ENCODE measurements at places on chromosomes 4 and X.

DNA sequence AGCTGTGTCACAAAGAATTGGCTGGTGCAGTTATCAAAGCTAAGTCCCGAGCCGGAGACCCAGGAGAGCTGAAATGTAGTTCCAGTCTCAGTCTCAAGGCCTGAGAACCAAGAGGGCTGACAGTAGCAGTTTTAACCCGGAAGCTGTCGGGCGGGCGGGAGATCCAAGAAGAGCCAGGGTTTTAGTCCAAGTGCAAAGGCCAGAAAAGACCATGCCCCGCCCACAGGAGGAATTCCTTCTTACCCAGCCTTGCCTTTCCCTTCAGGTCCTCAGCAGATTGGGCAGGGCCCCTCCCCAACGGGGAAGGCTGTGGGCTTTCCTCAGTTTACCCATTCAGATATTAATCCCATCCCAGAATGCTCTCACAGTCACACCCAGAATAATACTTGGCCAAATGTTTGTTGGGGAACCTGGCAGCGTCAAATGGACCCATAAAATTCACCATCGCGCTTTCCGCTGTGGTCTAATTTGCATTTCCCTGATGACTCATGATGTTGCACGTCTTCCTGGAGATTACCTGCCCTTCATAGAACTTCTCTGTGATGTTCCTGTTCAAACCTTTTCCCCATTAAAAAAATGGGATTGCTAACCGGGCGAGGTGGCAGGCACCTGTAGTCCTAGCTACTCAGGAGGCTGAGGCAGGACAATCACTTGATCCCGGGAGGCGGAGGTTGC, 16.2 kb downstream of the MAEA start:
- no peak for DNase-seq

GRCh38 chr4:10102474-10103332, 13.9 kb downstream of the WDR1 start:
- no peak for DNase-seq

GRCh38 chr4:107125496-107125895, 89.4 kb upstream of the DKK2 start:
- no peak for DNase-seq

DNA sequence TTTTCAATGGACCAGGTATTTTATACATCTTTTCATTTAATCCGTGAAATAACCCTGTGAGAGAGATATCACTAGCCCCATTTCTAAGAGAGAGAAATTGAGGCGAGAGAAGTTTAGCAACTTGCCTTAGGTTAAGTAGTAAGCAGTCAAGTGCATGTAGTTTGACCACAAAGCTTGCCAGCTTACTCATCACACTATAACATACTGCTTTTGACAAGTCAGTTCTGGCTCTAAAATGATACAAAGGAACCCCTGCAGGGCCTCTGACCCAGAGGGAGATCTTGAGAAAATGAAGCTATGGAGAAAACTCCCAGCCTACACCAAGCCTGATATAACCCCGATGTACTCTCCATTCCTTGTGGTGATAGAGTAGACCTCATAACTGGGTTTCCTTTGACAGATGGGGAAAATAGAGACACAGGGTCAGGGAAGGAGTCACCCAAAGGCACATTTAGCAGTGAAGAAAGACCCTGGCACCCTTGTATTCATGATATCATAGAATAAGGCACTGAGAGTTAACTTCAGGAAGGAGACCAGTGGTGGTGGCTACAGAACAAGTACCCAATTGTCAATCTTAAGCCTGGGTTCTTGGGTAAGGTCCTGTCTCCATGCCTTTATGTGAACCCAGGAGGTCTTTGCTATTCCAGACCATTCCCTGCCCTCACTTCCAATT, 60.2 kb upstream of the MSN start:
- no peak for DNase-seq

- no peak for DNase-seq
These were observed 45.9 kb upstream of the WDR1 start for GRCh38 chr4:10162341-10163000.

GRCh38 chrX:17822351-17822750, 38.7 kb downstream of the RAI2 start:
- DNase-seq, result no peak

GRCh38 chr4:101649790-101650515, 140.6 kb upstream of the BANK1 start:
- DNase-seq, result no peak

- no peak for DNase-seq
These were observed 92.9 kb downstream of the ANK2 start for GRCh38 chr4:113142351-113142750.

DNA sequence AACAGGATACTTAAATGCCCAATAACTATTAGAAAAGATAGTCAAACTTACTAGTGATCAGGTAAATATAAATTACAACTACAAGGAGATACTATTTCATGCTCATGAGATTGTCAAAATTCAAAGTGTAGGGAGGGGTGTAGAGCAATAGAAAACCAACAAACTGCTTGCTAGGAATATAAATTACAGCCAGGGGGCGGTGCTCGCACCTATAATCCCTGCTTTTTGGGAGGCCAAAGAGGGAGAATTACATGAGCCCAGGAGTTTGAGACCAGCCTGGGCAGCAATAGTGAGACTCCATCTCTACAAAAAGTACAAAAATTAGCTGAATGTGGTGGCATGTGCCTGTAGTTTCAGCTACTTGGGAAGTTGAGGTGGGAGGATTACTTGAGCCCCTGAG, 556.5 kb upstream of the NR3C2 start:
- DNase-seq, result no peak
